ENCODE measurements at places on chromosomes 3 and 15.

DNA sequence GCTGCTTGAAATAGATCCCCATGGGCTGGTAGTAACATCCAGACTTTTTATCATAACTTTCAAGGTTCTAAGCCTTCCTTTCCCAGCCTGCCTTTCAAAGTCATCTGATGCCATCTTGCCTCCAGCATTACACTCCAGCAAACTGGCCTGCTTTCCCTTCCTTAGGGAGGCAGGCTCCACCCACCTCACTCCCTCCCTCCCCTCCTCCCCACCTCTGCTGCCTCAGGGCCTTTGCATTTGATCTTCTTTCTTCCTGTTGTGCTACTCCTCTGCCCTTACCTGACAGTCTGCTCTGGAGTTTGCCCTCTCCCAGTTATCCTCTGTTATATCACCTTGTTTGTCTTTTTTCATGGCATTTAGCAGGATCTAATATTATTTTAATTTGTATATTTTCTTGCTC lies 319.5 kb downstream of the KCNH8 start:
- no peak for DNase-seq

- DNase-seq = no peak
Measured at GRCh38 chr3:151362751-151363174, 21.8 kb downstream of the P2RY12 start.

- no peak for DNase-seq
Measured at GRCh38 chr15:48833526-48834239, 22.8 kb upstream of the CEP152 start.

- DNase-seq = no peak
Measured at GRCh38 chr15:27410996-27411605, 440.1 kb downstream of the GABRG3 start.

GRCh38 chr3:152444029-152444641 lies 175.4 kb downstream of the MBNL1 start:
- peak; percentile 25 for DNase-seq

DNA sequence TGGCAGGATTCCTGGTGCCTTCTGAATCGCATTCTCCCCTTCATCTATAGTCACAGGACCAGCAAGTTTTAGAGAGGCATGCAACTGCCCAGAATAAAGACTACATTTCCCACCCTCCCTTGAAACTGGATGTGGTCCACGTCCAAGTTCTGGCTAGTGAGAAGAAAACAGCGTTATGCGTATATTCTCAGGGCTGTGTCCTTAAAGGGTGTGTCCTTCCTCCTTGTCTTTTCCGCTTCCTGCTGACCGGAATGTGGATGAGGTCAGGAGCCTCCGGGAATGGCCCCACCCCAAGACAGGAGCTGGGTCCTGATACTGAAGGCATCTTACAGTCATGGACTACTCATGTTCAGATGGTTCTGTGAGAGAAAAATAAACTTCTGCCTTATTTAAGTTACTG lies 20.2 kb downstream of the CHST2 start:
- no peak for DNase-seq

- no peak for DNase-seq
Measured at GRCh38 chr3:174784206-174784934, 74.8 kb upstream of the NAALADL2 start.

GRCh38 chr3:69684309-69684961 lies 54.8 kb upstream of the MITF start:
- no peak for DNase-seq

DNA sequence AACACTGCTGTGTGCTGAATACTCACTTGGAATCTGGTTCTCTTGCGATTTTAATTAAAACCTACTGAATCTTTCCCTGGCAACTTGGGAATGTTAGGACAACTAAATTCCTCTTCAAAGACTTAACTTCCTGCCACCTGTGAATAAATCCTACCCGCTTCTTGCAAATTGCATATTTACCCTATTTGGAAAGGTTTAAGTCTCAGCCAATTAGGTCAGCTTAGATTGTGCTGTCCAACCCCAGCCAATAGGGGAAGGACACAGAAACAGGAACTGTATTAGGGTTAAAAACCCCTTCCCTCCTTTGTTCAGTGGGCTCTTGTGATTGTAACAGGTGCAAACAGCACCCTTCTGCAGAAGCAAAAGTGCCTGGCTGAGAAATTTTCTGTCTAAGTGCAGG lies 38.6 kb upstream of the FSTL1 start:
- no peak for DNase-seq

DNA sequence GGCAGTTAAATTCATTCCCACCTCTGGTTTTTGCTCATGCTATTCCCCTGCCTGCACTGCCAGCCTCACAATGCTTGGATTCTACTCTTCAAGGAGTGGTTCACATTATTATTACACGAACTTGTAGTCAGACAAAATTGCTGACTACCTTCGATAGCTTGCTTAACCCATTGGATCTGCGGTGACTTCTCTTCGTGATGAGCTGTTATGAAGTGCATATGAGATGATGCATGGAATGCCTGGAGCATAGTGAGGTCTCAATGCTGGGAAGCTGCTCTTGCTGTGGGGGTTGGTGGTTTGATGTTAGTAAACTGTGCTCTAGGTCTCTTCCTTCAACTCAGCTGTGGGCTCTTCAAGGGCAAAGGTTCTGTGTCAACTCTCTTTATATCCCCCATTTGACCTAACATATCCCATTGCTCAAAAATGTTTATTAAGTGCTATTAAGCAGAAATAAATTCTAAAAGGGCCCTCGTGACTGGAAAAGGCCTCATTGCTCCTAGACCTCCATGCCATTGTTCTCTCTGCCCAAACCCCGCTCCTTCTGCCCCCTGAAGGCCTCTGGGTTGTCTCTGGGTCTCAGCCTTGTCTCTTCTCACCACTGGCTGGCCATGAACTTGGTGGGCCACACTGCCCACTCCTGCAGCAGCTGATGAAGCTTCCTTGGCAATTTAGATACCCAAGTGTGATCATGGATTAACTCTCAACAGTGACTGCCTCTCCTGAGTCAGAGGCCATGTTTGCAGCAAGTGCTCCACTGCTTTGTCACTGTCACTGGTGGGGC lies 4.5 kb upstream of the SLCO2A1 start:
- DNase-seq = no peak

DNA sequence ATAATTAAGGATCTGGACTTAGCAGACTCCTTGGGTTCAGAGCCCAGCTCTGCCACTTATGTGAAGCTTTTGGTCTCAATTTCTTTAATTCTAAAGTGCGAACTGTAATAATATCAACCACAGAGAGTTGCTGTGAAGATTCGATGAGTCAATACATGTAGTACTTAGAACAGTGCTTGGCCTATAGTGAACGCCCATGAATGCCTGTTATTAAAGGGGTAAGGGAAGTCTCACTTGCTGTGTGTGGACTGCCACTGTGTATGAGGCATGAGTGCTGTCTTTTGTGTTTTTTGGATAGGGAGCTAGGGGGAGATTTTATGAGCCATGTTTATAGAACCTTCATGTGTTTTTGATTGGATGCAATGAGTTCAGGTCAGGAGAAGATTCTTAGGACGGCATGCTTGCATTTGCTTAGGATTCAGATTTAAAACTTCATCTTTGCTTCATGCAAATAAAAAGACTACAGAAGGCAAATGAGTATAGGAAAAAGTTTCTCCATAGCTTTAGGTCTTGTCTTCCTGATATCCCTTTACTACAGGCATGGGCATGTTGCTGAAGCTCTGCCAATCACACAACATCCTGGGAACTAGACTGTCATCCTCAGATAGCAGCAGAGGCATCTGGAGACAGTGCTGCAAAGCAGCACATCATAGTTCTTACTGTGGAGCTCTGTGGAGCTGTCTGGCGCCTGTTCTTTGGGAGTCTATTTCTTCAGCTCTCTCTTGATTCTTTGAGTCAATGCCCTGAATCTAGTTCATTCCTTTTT lies 50.0 kb downstream of the PLS1 start:
- DNase-seq = no peak

DNA sequence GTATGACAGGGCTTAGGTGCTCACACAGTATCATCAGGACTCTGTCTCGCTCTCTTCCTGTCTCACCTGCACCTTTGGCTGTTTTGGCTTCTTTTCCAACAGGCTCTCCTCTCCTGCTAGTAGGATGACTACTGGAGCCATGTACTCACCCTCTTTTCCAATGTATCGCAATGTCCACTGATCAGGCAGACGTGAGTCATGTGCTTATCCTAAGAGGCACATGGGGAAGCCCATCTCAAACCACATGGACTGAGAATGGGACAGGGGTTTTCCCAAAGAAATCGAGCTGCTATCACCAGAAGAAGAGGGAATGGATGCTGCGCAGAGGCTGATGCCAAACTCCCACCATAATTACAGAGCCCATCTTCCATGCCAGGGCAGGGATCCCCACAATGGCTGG lies 180.6 kb downstream of the IL5RA start:
- no peak for DNase-seq

DNA sequence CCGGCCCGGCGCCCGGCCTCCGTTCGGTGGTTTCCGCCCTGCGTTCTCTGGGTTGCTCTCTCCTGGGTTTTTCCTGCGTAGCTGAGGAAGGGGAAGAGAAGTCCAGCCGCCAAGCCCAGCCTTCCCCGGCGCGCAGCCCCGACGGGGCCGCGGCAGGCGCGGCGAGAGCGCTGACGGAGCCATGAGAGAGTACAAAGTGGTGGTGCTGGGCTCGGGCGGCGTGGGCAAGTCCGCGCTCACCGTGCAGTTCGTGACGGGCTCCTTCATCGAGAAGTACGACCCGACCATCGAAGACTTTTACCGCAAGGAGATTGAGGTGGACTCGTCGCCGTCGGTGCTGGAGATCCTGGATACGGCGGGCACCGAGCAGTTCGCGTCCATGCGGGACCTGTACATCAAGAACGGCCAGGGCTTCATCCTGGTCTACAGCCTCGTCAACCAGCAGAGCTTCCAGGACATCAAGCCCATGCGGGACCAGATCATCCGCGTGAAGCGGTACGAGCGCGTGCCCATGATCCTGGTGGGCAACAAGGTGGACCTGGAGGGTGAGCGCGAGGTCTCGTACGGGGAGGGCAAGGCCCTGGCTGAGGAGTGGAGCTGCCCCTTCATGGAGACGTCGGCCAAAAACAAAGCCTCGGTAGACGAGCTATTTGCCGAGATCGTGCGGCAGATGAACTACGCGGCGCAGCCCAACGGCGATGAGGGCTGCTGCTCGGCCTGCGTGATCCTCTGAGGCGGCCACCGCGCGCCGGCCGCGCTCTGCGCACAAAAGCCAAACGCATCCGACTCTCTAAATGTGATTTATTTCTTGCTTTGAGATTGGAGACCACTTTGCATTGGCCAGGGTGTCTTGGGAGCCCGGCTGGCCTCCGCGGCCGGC lies 727 bp downstream of the RAP2B start:
- peak; percentile 52 for DNase-seq

DNA sequence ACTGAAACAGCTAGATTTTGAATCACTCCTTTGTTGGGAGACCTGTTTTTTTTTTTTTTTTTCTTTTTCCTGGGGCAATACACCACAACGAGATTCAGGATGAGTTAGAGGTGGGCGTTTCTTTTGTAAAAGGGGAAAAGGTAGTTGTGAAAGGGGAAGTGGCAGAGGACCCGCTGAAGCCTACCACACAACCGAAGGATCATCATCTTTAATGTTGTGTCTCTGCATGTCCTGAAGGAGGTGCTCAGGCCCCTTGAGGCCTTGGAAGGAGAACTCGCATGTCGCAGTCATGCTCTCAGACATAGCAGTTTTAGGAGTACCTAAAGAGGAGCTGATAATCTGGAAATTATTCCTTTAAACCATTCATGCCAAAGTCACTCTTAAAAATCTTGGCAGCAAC lies 137.9 kb upstream of the LRIG1 start:
- DNase-seq = no peak

- no peak for DNase-seq
Measured at GRCh38 chr3:148742118-148742517, 44.4 kb downstream of the AGTR1 start.

DNA sequence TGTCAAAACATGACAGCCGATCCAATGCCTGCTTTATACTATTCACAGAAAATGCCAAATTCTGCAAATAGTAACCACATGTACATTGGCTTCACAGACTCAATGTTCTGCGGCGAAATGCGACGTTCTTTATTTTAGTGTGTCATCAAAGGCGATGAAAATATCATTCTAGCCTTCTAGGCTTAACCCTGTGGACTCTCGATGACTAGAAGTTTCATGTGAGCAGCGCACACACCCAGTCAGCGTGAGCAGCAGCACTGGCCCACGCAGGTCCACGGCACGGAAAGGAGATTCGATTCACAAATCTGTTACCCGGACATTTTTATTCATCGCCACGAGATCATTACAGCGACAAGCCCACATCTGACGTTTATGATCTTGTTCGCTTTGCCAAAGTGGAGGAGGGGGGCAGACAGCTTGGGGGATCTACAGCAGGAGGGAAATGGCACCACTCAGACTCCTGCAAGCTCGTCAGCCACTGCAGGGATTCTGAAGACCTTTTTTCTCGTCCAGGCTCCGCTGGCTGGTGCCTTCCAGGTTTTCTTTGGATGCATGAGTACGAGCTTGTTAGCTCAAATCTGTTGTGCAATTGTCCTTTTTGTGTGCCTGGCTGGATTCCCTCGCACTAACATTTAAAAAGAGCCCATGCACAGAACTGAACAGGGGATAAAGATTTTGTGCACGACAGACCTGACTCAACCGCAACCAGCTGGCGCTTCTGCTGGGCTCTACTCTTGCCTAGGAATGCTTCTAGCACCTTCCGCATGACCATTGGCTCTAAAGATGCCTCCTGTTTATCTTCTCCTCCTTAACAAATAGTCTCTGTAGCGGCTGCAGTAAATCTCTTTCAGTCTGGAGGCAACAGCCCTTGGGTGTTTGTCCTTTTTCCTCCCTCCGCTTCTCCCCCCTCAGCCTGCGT lies 938.4 kb downstream of the MCTP2 start:
- DNase-seq = no peak

DNA sequence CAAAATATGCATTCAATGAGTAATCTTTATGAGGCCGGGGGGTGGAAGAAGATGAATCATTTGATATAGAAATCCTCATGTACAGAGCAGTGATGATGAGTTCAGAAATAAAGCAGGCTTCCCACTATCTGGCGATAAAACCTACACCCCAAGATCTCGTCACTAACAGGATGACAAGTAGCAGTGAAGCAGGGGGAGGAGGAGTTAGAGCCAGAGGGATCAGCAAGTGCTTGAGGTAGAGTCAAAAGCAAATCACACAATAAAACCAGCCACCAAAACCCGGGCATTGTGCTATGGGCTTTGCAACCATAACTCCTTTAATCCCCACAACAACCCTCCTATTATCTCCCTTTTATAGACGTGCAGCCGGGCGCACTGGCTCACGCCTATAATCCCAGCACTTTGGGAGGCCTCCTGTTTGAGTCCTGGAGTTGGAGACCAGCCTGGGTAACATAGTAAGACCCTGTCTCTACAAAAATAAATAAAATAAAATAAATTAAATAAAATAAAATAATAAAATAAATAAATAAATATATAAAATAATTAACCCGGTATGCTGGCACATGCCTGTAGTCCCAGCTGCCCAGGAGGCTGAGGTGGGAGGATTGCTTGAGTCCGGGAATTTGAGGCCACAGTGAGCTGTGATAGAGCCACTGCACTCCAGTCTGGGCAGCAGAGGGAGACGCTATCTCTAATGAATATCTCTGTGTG lies 53.0 kb downstream of the STARD5 start:
- peak; percentile 12 for DNase-seq
